Ascending aorta (tissue), 2 donors: ENCODE measurements at places on chromosomes 7 and 10.

- DNase-seq: no peak
Measured at GRCh38 chr10:133025558-133026090, 62.1 kb upstream of the ADGRA1 start.

DNA sequence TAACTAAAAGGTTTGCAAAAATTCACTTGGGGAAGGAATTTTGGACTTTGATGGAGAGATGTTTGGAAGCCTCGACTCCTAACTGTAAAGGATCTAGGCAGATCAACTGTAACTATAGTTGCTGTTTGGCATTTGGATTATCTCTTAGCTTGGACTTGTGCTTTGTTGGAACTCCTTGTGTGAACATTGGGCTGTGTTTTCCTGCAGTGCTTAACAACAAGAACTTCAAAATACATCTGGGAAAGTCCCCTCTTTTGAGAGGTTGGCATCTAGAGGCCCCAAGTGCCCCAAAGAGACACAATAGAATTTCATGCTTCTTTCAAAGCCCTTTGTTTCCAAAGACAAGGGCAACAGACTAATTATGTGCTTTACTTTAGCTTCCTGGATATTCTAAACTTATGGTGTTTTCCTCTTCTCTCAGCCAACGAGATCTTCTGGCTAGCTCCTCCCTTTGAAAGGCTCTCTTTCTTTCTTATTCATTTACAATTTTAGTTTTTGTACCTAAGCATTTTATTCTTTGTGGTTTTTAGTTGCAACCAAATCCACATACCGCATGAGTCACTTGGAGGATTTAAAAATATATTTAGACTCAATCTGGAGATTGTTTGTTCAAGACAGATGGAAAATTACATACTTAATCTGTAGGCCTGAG, 11.6 kb downstream of the ABCA13 start:
- no peak for DNase-seq

DNA sequence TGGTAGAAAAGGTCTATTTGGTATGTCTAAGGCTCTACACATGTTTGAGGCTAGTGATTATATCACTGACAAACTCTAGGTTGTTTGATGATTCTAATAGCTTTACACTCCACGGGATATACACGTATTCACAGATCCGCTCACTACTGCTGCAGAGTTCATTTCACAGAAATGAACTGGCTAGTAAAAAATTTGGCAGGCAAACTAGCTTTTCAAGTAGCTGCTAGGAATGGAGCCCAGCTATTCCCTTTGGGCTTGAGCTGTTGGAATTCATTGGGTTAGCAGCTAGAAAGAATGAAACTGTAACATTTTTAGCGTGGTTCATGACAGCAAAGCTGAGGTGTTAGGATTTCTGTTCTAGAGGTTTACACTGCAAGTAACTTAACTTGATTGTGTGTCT, 37.6 kb downstream of the R3HCC1L start:
- DNase-seq: no peak

GRCh38 chr7:20783125-20783699, 3.5 kb downstream of the SP8 start:
- DNase-seq: no peak

DNA sequence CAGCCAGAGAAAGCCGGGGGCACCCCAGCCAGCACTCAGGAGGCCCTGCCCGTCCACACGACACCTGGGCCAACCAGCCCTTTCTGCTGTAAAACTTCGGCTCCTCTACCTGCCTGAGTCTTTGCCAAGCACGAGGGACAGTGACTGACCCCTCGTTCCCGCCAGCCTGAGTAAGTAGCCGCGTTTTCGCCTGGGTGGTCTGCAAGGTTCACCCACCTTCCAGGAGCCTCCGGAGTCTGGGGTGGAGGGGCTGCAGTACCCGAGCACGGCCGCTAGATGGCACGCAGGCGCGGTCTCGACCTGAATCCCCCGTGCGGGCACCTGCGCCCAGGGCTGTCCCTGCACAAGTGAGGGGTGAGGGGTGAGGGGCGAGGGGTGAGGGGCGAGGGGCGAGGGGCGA, 192.7 kb downstream of the PTPRN2 start:
- DNase-seq: no peak

DNA sequence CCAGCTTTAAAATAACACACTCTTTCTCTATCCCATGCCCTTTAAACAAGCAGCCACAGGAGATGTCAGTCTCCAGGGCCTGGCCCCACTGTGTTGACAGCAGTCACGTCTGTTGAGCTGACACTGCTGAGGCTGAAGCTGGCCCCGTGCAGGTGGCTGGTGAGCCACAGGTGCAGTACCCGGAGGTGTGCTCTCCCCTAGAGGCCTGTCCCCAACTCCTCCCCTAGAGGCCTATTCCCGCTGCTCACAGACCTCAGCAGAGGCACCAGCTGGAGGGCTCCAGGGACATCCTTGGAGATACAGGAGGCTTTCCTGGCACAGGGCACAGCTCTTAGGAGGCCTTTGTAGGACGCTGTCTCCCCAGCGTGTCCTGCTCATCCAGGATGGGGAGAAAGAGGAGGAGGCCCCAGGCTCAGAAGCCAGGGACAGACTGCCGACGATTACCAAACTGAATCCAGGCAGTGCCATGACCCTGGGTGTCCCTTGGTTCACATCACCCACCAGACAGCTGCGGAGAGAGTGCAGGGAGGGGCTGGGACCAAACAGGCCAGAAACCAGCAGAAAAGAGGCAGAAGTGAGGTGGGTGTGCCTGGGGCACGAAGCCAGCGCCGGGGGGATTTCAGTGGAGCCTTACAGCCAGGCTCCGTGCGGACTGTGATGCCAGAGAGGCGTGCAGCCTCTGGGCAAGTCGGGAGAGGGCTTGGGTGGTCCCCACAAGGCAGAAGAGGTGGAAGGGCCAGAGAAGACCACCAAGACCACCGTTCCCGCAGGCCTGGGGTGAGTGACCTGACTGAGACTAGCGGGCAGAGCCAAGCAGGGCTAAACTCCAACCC, 18.5 kb upstream of the TTYH3 start:
- no peak for DNase-seq

DNA sequence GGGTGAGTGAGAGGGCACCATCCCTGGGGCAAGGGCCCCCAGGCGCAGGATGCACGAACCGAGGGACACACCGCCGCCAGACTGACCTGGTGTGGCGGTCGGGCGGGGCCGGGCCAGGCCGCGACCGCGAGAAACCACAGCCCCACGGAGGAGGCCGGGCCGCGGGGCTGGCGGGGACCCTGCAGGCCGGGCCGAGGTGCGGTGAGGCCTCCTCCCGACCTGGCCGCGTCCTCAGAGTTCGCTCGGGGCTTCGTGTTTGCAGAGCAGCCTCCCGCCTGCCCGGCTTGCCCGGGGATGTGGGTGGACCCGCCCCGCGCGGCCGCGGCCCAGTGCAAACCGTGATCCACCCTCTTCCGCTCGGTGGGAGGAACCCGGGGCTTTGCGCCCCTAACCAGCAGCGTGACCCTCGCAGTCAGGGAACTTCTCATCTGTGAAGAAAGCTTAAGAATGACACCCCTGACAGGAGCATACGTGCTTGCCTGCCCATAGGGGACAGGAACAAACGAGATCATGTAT, 20.6 kb upstream of the HOXA13 start:
- DNase-seq: no peak

- DNase-seq: no peak
Measured at GRCh38 chr7:109224100-109224499, 654.4 kb downstream of the DNAJB9 start.

DNA sequence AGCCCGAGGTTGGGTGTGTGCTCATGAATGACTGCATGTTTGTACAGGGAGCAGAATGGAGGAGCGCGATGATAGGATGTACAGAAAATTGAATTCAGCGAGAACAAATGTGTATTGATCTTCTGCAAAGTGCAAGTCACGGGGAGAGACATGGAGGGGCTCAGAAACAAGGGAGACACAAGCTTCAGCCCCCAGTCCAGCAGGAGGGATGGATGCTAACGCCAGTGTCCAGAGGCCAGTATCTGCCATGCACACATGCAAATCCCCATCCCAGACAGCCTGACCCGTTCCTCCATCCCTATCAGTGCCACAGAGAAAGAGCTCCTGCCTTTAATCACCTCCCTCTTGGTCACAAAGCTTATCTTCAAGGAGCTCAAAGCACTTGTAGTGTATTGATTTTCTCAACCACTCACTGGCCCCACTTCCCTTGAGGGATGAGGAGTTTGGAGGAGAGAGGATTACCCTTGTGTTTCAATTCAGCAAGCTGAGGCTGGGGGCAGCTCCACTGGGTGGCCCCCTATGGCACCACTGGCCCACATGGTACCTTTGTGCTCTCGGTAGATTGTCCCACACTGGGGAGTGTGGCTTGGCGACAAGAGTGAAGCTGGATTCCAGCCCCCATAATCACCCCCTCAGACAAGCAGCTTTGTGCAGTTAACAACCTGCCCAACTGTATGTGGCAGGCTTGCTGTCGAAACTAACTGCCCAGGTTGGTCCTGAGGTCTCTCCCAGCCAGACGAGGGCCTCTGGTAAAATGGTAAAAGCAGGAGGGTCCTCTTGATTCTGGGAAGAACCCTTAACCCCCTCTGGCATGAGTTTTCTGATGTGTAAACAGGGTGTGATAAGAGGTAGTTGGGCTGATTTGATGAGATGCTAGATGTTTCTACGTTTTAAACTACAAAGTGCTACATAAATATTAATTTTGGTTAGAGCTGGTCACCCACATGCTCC, 151.6 kb upstream of the UNC5B start:
- DNase-seq: no peak

- DNase-seq: no peak
Measured at GRCh38 chr10:132700156-132701098, 85.5 kb downstream of the NKX6-2 start.

DNA sequence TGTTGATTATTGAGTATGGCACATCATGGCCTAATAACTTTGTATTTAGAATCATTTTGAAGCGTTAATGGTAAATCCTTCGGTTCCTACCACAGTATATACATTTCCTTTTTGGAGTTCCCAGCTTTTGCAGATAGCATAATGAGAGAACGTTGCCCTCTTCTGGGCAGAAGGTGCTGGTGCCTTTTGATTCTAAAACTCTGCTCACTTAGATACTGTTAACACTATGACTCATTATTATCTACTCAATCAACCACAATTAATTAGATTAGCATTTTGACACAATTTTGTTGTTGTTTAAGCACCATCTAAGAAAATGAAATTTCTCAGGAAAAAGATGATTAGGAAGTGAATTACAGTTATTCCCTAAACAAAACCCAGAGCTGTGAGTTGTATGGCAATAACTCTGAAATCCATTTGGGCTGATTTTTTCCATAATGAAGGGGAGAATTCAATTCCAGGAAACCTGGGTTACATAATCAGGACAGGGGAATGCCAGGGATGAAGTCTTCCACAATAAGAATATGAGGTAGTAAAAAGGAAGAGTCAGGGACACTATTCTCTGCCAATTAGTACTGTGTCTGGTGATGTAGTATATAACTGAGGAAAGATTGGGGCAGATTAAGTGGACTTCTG, 11.5 kb upstream of the DLD start:
- no peak for DNase-seq

DNA sequence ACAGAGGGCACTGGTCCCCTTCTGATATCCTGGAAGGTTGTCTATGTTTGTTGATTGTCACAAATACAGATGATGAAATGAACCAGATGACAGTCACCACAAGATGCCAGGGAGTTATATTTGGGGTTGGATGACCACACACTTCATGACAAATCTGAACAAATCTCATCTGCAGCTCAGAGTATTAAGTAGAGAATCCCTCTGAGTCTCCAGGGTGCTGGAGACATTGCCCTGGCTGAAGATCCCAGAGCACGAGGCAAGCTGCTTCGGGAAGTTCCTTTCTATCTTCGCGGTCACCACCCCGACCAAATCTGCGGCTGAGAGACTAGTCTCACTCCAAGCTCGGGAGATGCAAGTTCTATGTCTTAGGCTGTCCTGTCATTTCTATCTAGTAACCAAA, 9.0 kb downstream of the DENND2A start:
- no peak for DNase-seq

GRCh38 chr10:37632641-37633040, 224.8 kb downstream of the ZNF248 start:
- no peak for DNase-seq

- DNase-seq: no peak
Measured at GRCh38 chr10:129933456-129934092, 30.5 kb downstream of the EBF3 start.

DNA sequence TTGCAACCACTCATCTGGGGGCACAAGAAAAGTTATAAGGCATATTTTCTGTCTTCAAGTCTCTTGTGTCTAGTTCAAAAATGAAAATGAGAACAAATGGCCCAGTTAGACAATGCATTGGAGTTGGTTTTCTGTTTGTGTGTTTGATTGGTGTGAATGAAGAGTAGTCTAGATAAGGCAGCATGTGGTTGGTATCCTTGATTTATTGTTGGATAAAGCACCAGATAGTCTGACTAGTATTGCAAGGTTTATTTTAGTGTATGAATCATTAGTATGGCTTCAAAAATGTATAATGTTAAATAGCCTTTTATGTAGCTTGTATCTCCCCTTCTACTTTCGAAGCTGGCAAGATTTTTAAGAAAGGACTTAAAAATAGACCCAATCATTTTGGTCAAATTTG, 237.3 kb downstream of the CDK14 start:
- no peak for DNase-seq

GRCh38 chr10:96413151-96413787, 54.5 kb upstream of the OPALIN start:
- no peak for DNase-seq

DNA sequence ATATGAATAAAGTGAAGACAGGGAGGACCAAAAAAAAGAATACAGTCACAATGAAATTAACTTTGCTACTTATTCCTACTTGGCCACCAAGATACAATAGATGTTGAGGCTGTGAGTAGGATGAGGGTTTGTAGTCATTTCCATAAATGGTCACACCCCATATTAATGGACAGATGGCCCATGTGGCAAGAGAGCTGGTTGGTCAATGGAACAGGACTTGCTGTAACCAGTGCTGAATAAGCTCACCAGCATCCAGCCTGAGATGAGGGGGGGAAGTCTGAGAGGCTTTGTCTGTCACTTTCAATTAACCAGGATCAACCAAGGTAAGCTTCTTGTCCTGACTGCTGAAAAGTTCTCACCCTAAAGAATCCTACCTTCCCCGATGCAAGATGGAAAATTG, 130.4 kb upstream of the KCNMA1 start:
- DNase-seq: no peak

DNA sequence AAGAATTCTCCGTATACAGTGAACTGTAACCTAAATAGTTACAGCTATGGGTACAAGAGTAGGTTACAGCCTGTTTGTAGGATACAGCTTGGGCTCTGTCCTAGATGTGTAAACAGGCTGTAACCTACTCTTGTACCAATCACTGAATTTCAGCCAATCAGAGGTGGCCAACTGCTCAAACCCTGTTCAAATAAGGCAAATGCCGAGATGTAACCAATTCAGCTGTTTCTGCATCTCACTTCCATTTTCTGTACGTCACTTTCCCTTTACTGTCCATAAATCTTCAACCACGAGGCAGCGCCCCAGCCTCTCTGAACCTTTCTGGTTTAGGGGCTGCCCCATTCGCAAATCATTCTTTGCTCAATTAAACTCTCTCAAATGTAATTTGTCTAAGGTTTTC, 8.3 kb upstream of the MMP21 start:
- DNase-seq: no peak

- no peak for DNase-seq
Measured at GRCh38 chr10:61157182-61157581, 213.2 kb upstream of the RHOBTB1 start.
